ENCODE measurements at places on chromosomes 11 and 22.

DNA sequence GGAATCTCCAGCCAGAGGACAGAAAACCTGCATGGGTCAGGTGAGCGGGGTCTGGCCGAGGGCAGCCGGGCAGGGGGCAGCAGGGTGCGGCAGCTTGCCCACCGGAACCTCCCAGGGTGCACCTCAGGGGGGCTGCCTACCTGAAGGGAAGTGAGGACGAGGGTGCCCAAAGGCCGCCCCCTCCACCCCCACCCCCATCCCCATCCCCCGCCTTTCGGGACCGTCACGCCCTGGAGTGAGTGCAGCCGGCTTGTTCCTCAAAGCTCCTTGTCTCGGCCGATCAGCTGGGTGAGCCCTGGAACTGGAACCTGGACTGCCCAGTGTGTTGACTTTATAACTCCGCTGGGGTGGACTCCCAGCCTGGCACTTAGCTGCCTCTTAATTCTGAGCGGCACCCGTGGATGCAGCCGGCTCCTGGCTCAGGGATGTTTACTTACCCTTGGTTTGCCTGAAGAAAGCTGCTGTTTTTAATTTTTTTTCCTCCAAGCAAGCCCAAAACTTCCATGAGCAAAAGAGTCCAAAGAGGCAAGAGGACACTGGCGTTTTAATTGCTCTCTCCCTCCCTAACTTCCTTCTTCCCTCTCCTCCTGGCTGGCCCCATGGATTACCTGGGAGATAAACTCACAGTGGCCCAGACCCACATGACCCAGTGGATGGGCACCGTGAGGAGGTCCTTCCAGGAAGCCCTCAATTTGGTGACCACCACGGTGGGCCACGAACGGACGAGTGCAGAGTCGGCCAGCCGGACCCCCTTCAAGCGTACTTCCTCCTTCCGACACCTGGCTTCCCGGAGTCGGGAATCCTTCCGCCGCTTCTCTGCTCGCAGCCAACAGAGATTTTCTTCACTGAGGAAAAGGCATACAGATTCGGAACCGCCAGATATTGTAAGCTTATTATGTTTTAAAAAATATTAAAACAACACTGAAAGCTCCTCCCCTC, 87.8 kb upstream of the CRYBB3 start:
- DNase-seq = no peak

- DNase-seq = no peak
These were observed 463.3 kb downstream of the BUD13 start for GRCh38 chr11:116309446-116309845.

GRCh38 chr22:19612866-19613572, 88.8 kb upstream of the CLDN5 start:
- DNase-seq = no peak

DNA sequence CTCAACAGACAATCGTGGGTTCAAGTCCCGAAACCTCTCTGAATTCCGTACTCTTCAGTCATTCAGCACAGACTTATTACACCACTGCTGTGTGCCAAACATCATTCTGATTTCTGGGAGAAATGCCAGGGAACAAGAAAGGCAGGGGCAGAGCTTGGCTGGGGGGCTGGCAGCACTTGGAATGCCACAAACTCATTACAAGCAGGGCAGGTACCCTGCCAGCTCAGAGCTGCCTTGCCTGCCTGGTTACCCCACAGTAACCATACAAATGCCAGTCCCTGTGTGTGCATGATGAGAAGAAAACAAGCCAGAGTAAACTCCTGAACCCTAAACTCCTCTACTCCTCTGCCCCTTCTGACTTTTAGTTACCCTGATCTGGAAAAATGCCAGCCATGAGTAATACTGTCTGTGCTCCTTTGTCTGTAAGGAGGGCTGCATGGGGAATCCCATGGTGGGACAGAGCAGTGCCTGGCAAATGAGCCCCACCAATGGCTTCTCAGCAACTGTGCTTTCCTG, 6.9 kb upstream of the RAD9A start:
- DNase-seq = no peak

DNA sequence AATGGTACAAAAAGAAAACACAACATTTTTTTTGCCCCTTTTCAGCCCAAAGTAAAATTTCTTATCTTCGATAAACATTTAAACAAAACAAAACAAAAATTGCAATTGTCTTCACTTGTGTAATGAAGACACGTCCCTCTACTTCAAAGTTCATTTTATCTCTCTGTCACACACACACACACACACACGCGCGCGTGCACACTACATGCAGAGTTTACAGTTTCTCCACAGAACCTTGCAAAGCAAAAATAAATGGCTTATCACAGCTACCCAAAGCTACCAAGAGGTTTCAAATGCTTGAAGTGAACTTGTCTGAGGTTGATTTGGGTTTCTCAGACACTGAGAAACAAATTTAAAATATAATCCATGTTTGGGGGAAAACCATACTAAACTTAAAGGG, 72.3 kb downstream of the ETS1 start:
- no peak for DNase-seq

DNA sequence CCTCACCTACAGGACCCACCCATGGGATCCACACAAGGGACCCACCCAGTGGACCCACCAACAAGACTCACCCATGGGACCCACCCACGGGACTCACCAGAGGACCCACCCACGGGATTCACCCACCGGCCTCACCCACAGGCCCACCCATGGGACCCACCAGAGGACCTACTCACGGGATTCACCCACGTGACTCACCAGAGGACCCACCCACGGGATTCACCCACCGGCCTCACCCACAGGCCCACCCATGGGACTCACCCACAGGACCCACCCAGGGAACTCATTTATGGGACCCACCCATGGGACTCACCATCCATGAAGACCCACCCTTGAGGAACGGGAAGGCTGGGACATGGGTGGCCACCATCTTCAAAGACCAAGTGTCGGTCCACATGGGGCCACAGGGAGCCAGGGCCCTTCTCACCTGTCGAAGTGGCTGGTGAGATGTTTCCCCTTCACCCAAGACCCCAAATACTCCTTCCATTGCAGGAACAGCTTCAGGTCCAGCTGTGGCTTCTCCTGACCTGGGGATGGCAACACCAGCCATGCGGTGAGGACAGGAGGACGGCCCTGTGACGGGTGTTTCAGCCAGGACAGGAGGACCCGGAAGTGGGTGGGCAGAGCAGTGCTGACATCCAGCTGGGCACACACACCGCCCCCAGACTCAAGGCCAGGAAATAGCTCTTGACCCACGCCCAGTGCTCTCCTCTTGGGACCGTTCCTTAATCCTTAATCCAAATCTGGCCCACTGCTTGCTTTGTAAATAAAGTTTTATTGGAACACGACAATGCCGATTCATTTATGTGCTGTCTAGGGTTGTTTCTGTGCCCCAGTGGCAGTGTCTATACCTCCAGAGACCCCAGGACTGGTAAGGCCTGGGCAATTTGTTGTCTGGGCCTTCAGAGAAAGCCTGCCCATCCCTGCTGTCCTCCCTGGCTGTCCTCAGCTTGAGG, 1005.1 kb downstream of the BRD1 start:
- DNase-seq = no peak

- no peak for DNase-seq
These were observed at the start of gene ANKK1 for GRCh38 chr11:113387605-113388211. TSS of gene ANKK1 (plus strand) at chr11:113387779. CDS start at chr11:113387885, 106 bp downstream.

DNA sequence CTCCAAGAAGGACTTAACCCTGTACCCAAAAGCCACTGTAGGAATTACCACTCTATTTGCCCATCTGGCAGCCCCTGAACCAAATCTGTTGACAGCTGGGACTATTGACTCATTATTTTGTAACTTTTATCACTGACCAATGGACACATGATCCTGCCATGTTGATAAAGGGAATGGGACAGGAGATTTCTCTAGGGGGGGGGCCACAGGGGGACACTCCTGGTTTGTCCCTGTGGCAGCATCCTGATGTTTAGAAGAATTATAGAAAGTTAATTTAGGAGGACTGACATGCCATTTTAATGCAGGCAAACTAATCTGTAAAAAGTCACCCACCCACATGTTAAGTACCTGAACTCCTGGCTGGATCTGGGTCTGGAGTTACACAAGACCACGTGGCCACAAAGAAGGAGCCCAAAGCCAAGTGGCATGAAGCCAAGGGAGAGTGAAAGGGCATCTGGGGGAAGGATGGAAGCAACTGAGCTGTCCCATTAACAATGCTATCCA, 558.1 kb downstream of the ETS1 start:
- no peak for DNase-seq

DNA sequence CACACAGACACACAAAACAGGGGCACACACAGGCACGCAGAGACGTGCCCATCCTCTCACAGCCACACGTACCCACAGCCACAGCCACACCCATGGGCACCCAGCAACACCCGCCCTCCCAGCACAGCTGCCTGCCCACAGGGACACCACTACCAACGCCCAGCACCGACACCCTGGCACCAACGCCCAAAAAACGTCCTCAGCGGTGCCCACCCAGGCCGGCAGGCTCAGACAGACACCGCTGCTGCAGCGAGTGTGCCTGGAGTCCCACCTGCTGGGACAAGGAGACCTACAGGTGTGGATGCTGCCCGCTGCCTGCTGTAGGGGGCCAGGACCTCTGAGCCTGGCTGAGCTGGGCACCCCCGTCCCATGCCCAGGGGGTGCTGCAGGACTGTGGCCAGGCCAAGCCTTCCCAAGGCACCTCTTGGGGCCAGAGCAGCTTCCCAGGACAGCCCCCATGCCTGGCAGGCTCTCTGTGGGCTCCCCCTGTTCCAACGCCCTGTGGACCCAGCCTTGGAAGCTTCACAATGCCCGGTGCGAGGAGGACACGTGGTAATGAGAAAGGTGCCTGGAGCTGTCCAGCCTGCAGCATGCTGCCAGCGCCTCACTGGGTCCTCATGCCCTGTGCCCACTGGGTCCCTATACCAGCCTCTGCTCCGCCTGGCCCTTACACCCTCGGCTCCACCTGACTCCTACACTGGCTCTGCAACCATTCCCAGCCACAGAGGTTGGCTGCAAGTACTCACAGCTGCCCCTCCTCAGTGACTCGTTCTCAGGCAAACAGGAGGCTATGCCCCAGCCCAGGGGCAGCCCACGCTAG, 45.8 kb upstream of the TH start:
- DNase-seq = no peak

GRCh38 chr11:116579031-116579653, 193.6 kb downstream of the BUD13 start:
- no peak for DNase-seq

Data from activated T-cell treated with anti-CD3 and anti-CD28 coated beads for 4 hours (primary cell).